ENCODE measurements at places on chromosomes 5 and 9.

GRCh38 chr5:93592883-93593282, 9.9 kb downstream of the NR2F1 start:
- DNase-seq, result no peak

GRCh38 chr9:22060831-22061383, 51.8 kb upstream of the CDKN2B start:
- DNase-seq, result no peak

GRCh38 chr5:111507276-111507675, 5.1 kb downstream of the STARD4 start:
- DNase-seq, result no peak

DNA sequence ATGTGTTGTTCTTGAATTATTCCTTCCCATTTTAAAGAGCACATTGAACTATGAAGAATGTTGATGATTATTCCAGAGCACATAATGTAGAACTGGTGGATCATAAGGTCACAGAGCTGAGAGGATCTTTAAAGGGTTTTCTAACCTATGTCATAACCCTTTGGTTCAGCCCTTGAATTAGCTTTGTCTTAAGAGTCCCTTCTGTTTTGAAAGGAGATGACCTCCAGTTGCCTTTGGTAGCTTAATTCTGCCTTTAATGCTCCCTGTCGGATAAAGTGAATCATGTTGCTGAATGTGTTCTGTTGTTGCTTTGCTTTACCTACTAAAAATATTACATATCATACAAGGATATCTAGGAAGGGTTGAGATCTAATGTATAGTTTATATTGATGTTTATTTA, 99.1 kb upstream of the PRRC1 start:
- DNase-seq, result no peak

- no peak for DNase-seq
Observed at GRCh38 chr9:77793849-77794248, 145.7 kb upstream of the GNA14 start.

DNA sequence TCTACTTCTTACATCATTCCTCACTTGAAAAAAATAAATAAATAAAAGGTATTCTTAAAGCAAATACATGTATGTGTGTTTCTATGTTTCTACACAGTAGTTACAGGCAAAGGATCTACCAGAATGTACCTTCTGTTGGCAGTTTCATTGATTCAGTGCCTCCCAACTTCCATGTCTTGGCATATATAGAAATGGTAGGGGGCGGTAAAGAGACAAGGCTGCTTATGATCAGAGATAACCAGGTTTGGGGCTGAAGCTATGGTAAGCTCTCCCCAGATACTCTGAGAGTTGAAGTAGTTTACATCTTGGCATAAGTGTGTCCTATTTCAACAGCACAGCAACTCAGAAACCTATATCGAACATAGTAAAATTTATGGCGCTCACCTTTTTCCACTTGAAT, 1075.4 kb upstream of the C9orf72 start:
- DNase-seq, result no peak

Data from right lung (tissue), 10 donors.